ENCODE measurements at places on chromosomes 6 and 20.

- no peak for DNase-seq
Observed at GRCh38 chr6:148885136-148885865, 138.5 kb downstream of the UST start.

- DNase-seq = no peak
Observed at GRCh38 chr6:108946695-108947094, 98.5 kb downstream of the ARMC2 start.

DNA sequence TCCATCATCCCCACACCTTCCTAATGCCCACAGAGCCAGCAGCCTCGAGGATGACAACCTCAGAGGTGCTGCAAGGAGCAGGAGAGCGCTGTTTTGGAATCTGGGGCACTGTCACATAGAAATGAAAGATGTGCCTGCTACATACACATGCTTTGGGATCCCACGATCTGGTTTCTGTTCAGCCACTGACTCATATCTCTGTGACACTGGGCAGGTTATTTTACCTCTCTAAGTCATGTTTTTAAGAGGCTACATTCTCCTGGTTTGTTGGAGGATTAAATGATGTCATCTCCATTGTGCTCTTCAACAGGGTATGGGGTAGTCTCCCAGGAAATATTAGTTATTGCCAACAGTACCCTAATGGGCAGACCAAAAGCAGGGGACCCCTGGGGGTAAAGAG, 32.6 kb upstream of the TAB2 start:
- no peak for DNase-seq

DNA sequence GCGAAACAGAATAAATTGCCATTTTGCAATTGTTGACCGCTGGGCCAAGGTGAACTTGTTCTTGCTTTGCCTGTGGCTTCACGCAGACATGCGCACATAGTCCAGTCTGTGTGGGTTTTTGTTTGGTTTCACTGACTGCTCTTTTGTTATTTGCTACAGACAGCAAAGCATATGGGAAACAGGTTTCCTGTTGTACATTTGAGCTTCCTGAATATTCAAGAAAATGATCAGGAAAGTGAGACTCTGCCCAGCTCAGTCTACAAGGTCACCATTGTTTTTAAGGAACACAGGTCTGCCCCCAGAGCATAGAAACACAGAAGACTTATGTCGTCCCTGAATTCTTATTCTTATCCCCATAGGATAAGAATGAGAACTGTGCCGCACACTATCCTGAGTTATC, 55.6 kb downstream of the SASH1 start:
- no peak for DNase-seq

DNA sequence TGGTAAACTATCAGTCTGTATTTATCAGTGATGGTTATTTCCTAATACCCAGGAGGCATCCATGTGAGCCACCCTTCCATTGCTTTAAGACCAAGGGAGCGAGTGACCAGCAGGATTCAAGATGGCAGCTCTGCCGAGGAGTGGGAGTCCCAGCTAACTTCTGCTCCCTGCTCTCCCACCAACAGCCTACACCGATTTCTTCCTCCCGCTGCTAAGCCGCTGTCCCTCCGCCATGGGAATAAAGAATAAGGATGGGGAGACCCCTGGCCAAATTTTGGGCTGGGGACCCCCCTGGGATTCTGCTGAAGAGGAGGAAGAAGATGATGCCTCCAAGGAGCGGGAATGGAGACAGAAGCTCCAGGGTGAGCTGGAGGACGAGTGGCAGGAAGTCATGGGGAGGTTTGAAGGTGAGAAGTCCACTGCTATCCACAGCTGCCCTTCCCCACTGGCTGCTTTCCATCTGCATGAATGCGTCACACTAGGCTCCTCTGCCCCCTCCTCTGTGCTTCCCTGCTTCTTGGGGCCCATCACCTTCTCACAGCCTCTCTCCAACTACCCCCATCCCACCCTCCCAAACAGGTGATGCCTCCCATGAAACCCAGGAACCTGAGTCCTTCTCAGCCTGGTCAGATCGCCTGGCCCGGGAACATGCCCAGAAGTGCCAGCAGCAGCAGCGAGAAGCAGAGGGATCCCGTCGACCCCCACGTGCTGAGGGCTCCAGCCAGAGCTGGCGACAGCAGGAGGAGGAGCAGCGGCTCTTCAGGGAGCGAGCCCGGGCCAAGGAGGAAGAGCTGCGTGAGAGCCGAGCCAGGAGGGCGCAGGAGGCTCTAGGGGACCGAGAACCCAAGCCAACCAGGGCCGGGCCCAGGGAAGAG, 10.3 kb downstream of the NFKBIL1 start:
- DNase-seq = no peak

DNA sequence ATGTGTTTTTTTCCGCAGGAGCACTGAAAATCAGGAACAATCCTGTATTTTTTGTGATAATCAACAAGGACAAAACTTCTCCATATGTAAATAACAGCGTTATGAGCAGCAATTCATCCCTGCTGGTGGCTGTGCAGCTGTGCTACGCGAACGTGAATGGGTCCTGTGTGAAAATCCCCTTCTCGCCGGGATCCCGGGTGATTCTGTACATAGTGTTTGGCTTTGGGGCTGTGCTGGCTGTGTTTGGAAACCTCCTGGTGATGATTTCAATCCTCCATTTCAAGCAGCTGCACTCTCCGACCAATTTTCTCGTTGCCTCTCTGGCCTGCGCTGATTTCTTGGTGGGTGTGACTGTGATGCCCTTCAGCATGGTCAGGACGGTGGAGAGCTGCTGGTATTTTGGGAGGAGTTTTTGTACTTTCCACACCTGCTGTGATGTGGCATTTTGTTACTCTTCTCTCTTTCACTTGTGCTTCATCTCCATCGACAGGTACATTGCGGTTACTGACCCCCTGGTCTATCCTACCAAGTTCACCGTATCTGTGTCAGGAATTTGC, at the start of gene TAAR6:
Gene TAAR6 (plus strand): TSS at position 102 of the 557 bp plus-strand sequence. CDS start 0 bp downstream, at position 102.
- no peak for DNase-seq

- no peak for DNase-seq
Observed at GRCh38 chr6:51608932-51609331, 478.5 kb downstream of the PKHD1 start.

DNA sequence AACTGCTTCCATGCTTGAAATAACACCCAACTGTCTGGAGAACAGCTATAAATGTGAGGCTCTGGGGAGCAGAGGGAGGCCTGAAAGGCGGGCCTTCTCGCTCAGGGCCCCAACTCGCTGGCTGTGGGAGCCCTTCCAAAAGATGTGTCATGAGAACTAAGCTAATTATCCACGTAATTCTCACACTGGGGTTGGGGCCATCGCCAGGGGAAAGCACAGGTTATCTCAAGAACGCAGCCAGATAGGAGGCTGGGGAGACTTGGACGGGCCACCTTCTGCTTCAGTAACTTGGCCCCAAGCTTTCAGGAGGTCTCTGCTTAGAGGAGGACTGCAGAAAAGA, 1.6 kb downstream of the PXDC1 start:
- no peak for DNase-seq

- no peak for DNase-seq
Observed at GRCh38 chr20:16014436-16014835, 558.8 kb downstream of the KIF16B start.

- no peak for DNase-seq
Observed at GRCh38 chr20:4073852-4074741, 58.7 kb upstream of the RNF24 start.

DNA sequence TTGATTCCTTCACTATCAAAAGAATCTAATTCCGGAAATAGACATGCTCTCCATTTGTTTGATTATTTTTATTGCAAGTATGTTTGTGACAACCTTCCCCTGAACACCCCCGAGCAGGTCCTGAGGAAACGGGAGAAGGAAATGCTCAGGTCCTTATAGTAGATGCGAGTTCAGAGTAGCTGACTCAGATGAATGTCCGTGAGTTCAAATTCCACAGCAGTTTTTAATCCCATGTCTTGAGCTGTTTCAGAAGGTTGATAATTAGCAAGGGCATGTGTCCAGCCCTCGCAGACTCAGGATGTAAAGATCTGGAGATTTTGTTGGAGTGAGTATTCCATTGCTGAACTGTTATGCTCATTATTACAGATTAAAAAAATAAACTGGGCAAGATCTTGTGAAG, 169.3 kb downstream of the BCAS1 start:
- DNase-seq = no peak

- no peak for DNase-seq
Observed at GRCh38 chr20:63847237-63848002, 13.9 kb upstream of the ABHD16B start.

DNA sequence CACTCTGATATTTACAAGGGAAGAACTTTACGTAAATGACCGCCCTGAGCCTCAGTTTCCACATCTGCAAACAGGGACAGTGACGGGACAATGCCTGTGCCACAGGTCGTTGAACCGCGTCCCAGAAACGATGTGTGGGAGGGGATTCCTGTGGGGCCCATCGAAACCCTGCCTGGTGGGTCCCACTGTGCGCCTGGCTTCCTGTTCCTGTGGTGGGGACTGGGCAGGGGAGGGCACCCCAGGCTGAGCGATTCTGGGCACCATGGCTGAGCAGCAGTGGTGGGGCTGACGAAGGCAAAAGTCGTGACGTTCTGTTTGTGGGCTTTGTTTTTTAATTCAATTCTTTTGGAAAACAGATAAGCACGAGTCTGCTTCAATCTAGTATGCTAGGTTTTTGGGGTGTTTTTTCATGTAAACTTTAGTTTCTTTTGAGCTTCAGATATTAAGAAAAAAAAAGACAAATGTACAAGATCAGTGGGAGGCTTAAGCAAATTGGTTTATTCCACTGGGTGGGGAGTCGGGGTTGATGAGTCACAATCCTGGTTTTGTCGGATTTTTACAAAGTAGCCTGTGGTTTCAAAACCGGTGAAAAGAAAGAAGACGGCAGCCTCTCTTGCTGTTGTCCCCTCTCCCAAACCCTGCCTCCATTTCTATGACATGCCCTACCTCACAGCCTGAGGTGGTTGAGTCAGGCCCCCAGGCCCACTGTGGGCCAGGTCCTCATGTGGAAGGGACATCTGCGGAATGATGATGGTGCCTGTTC, 40.4 kb downstream of the GNAS-AS1 start:
- DNase-seq = peak; percentile 6

DNA sequence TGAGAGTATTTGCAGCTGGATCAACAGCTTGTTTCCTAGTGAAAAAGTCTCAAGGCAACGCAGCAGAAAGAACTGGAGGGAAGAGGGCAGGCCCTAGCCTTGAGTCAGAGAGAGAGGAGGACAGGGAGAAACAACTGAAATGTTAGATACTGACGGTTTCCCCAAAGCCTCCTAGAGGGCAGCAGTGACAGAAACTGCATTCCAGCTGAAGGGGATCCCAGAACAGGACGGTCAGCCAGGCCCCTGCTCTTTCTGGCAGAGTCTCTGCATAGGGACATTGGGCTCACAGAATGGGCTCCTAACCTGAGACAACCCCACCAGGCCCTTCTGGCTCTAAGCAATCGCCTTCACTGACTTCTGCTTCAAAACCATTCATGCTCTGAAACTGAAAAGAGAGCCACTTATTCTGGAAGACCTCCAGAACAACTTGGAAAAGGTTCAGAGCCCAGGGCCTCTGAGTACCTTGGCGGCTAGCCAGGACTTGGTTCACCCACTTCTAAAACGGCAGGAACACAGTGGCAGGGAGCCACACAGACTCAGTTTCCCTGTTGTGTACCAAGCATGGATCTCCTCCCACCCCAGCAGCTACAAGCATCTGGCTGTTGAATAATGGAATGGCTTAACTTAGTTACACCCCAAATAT, 72.9 kb downstream of the PSMB1 start:
- DNase-seq = no peak

- no peak for DNase-seq
Observed at GRCh38 chr6:129276986-129277385, 394.0 kb downstream of the LAMA2 start.

GRCh38 chr6:118525913-118526780, 21.9 kb upstream of the PLN start:
- no peak for DNase-seq

- no peak for DNase-seq
Observed at GRCh38 chr6:25670208-25670607, 18.2 kb downstream of the SCGN start.

GRCh38 chr20:32505723-32506473, 79.2 kb downstream of the NOL4L start:
- DNase-seq = no peak

GRCh38 chr20:63656451-63656850, 1.7 kb upstream of the RTEL1 start:
- no peak for DNase-seq

GRCh38 chr20:43917380-43917779, 2.7 kb downstream of the TOX2 start:
- no peak for DNase-seq

GRCh38 chr6:44906761-44907160, 421.4 kb upstream of the RUNX2 start:
- DNase-seq = no peak

- DNase-seq = no peak
Observed at GRCh38 chr20:8005575-8006366, 13.8 kb downstream of the TMX4 start.

DNA sequence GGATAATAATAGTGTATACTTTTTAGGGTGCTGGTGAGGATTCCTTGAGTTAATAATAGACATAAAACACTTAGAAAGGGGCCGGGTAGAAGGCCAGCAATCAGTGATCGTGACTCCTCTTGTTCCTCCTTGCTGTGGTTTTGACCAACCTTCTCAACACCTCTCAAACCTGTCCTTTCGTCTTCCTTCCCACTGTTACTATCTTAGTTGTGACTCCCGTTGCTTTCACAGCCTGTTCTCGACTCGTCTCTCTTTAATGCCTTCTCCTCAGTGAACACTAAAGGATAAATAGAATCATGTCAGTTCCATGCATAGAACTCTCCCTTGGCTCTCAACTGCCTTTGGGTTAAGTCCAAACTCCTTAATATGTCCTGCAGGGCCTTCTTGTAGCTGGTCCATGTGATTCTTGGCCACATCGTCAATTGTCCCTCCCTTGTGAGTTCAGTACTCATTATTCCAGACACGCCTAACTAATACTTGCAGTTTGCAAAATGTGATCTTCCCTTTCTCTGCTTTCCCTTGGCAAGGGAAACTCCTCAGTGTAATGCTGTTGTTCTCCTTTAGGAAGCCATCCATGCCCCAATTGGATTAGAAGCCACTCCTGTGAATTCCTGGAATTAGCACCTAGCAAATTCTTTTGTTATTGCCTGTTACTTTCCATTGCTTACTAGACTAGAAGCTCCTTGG, 164.9 kb downstream of the UTRN start:
- DNase-seq = no peak

- no peak for DNase-seq
Observed at GRCh38 chr20:64001607-64002011, 20.7 kb downstream of the PRPF6 start.

- DNase-seq = no peak
Observed at GRCh38 chr6:33488339-33488738, 34.0 kb downstream of the ZBTB9 start.

GRCh38 chr6:286681-287488, 5.4 kb upstream of the DUSP22 start:
- no peak for DNase-seq
